Sigmoid colon (tissue), 7 donors: ENCODE measurements at places on chromosomes 5 and 9. TPM values are rescaled to one million over a fixed set of nuclear protein-coding genes. Genes with fewer than 3 reads are reported as not detected.

DNA sequence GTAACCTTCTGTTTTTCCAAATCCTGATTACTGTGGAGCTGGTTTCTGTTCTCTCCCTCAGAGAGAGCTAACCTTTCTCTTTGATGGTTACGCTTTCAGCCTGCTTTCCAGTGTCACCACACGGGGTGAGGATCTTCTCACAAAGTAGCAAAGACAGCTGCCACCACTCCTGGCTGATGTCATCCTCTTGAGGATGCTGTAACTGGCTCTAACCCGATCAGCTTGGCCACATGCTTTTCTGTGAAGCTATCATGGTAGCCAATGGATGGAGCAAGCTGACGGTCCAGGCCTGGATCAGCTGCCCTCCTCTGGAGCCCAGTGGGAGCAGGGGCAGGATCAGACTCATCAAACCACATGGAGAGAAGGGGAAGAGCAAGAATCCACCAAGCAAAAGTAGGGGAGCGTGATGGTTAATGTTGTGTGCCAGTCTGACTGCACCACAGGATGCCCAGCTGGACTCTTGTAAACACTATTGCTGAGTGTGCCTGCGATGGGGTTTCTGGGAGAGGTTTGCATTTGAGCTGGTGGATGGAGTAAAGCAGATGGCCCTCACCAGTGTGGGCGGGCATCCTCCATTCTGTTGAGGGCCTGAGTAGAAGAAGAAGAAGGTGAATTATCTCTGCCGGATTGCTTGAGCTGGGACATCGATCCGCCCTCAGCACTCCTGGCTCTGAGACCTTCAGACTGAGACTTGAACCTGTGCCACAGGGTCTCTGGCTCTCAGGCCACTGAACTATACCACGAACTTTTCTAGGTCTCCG lies 26.8 kb upstream of the ZNF354A start:
- H3K4me3 ChIP-seq = no peak overlapping the region
- DNase-seq = no peak
- H3K36me3 ChIP-seq = no peaks in the 10 kb centered on the region

DNA sequence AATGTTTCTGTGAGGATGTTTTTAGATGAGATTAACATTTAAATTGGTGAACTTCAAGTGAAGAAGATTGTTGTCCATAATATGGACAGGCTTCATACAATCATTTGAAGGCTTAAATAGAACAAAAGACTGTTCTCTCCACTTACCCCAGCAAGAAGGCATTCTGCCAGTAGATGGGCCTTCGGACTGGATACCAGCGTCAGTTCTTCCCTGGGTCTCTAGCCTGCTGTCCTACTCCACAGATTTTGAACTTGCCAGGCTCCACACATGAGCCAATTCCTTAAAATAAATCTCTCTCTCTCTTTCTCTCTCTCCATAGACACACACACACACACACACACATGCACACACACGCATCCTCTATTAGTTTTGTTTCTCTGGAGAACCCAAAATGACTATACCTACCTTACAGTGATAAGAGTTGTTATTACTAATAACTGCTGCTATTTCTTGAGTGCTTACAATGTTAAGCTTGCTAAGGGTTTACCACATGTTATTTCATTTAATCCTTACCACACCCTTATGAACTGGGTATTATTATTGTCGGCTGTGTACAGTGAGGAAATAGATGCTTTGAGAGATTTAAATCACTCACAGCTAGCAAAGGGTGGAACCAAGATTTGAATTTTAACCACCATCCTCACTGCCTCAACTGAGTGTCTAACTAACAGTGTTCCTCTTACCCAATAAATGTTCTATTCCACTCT lies 19.8 kb upstream of the IQGAP2 start:
- H3K27ac ChIP-seq = no peak overlapping the region
- no peaks in the 10 kb centered on the region for H3K36me3 ChIP-seq
- no peak overlapping the region for H3K4me3 ChIP-seq

- no peak for DNase-seq
- H3K27me3 ChIP-seq = no peaks in the 10 kb centered on the region
- no peak overlapping the region for H3K27ac ChIP-seq
- no peaks in the 10 kb centered on the region for H3K36me3 ChIP-seq
These were observed 159.8 kb downstream of the SLF1 start for GRCh38 chr5:94778299-94778698.

DNA sequence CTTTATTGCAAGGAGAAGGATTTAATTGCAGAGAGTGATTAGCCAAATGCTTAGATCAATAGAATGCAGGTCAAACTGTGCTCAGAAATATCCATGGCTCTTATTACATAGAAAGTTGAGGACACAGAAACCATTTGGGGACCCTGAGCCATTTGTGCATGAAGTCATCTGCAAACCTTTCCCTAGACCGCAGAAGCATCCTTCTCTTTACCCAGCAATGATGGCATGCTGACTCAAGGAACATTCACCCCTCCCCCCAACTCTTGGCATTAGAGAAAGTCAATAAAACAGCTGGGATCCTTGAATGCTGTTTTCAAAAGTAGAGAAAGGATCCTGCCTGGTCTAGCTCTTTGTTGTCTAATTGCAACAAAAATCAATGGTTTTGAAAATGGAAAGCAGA lies 73.5 kb downstream of the PPP2R2B start:
- no peaks in the 10 kb centered on the region for H3K4me1 ChIP-seq
- no peaks in the 10 kb centered on the region for H3K36me3 ChIP-seq
- no peak overlapping the region for H3K4me3 ChIP-seq
- no peak overlapping the region for H3K27ac ChIP-seq
- no peak for DNase-seq

PHYHD1 gene
- 15.5 TPM for total RNA-seq

- H3K27ac ChIP-seq = no peak overlapping the region
- H3K4me1 ChIP-seq = no peaks in the 10 kb centered on the region
- no peak for DNase-seq
- H3K4me3 ChIP-seq = no peak overlapping the region
- no peaks in the 10 kb centered on the region for H3K27me3 ChIP-seq
These were observed 204.9 kb downstream of the ZNF462 start for GRCh38 chr9:107067739-107068416.

DNA sequence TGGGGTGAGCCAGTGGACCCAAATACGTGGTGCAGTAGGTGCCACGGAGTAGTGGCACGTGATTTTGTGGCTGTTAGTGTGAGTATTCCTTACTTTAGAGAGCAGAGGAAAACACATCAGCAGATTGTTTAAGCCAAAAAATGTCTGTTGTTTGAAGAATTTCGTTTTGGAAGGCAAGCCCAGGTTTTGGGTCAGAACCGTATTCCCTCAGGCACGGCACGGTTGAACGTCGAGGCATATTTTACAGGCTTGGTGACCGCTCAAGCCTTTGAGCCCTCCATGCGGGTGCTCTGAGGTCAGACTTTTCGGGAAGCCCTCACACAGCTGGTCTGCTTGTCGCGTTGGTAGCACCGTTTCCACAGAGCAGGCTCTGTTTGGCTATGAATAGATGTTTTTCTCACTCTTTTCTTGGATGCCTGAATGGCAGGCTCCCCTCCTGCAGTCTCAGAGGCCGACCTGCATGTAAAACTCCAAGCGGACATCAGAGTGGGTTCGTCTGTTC lies 27.2 kb downstream of the NEK6 start:
- no peaks in the 10 kb centered on the region for H3K27me3 ChIP-seq
- H3K4me1 ChIP-seq = peaks cover 90% of the 10 kb centered on the region
- H3K36me3 ChIP-seq = no peaks in the 10 kb centered on the region
